ENCODE measurements at places on chromosomes 2 and 18.

DNA sequence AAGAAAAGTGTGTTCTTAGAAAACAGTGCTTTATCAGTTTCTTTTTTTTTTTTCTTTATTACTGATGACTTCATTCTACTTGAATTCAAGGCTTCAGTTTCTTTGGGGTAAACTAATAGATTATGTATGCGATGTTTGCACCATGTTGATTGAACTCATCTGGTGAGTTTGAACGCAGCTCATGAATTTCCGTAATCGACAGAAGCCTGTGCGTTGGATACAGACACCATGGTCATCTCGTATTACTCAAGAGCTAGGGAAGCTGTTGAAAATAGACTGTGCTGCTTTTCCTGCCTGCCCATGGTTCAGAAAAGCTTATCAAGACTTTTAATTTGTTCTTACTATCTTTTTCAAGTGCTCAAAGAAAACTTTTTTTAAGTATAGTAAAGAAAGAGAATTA is 185.5 kb upstream of the NRP2 start:
- DNase-seq, result no peak

- DNase-seq, result no peak
Measured at GRCh38 chr18:40752316-40752715, 1202.7 kb upstream of the PIK3C3 start.

- no peak for DNase-seq
Measured at GRCh38 chr2:155997538-155997937, 335.0 kb downstream of the NR4A2 start.

DNA sequence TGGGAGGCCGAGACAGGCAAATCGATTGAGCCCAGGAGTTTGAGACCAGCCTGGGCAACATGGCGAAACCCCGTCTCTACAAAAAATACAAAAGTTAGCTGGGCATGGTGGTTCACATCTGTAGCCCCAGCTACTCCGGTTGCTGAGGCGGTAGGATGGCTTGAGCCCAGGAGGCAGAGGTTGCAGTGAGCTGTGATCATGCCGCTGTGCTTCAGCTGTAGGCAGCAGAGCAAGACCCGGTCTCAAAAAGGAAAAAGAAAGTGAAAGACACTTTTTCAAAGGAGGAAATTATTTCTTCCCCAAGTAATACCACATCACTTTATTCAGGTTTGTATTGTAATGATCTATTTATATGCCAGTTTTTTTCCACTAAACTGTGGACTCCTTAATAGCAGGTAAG is 35.7 kb upstream of the TAF4B start:
- DNase-seq, result no peak

GRCh38 chr2:126657148-126657635 is 1.2 kb downstream of the GYPC start:
- peak; percentile 47 for DNase-seq

DNA sequence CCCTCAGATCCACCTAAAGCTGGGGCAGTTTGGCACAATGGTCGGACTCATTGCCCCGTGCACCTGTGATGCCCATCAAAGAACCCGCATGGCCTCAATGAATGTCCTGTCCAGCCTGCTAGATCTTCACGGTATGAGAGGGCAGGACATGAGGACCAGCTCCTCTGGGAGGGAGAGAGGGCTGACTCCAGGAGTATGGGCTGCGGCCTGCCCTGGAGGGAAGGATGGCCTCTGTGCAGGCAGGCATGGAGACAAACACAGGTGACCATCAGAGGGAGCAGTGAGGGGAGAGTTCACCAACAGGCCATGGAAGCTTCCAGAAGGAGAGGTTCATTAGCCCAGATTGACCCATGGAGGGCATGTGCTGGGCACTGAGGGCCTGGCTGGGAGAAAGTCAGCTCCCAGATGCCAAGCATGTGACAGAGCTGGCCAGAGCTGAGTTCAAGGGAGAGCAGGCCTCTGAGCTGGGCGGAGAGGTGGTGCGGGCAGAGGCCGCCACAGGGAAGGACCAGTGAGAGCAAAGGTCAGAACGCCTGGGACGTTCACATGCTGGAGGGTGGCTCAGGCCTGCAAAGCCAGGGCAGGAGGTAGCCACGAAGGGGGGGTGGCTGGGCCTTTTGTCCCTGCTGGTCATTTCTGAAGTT is 36.2 kb downstream of the HJURP start:
- DNase-seq, result peak; percentile 17

GRCh38 chr18:46257366-46257765 is 153.2 kb downstream of the HAUS1 start:
- no peak for DNase-seq

DNA sequence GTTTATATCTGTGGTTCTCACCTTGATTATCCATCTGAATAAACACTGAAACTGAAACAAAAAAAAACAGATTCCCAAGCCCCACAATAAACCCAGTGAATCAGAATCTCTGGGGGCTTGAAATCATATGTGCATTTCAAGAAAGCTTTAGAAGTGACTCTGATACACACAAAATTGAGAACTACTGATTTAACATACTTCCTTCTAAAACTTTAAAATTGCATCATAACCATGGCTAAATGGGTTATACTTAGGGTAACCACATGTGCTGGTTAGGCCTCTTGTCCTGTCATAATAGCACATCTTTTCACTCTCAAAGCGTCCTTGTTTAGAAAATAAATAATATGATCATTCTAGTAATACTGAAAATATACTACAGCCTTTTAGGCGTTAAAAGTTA is 100.9 kb downstream of the ATAD2B start:
- no peak for DNase-seq

DNA sequence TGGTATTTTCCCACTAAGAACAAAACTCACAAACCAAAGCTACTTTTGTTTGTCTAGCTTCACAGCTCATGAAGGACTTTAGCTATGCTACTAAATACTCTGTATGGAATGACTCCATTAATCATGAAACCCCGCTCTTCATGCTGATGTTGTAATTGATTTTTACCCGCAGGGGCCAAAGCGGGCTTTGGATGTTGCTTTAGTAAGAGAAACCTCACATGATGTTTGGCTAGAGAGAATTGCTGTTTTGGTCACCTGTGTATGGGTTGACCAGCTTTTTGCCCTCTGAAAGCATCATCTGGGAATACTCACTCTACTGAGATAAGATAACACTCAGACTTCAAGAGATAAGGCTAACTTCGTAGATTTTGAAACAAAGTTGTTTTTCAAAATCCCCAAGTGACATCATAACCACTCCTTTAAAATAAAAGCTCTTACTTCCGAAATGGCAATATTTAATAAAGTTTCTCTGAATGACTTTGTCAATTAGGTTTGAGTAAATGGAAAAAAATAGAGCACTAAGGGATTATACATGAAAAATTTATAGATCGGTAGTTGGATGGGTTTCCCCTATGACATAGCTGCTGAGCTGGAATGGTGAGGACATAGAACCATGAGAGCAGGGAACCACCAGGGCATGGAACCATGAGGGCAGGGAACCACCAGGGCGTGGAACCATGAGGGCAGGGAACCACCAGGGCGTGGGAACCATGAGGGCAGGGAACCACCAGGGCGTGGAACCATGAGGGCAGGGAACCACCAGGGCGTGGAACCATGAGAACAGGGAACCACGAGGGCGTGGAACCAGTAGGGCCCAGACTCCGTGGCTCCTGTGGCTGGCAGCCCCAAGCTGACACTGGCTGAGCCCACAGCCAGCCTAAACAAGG is 31.9 kb downstream of the ACKR3 start:
- no peak for DNase-seq

GRCh38 chr18:46477425-46478011 is 179.5 kb downstream of the LOXHD1 start:
- peak; percentile 20 for DNase-seq
